Stimulated activated CD4-positive, alpha-beta T cell treated with anti-CD3 and anti-CD28 coated beads, Interleukin-1b, Interleukin-23, amount 100 ng/mL, for 1 hour (primary cell): ENCODE measurements at places on chromosomes 7 and 10.
A peak's percentile ranks its signal among the peaks of the same experiment; 100 is the strongest.

GRCh38 chr10:125559210-125559609 is 123.8 kb downstream of the TEX36 start:
- no peak for DNase-seq

DNA sequence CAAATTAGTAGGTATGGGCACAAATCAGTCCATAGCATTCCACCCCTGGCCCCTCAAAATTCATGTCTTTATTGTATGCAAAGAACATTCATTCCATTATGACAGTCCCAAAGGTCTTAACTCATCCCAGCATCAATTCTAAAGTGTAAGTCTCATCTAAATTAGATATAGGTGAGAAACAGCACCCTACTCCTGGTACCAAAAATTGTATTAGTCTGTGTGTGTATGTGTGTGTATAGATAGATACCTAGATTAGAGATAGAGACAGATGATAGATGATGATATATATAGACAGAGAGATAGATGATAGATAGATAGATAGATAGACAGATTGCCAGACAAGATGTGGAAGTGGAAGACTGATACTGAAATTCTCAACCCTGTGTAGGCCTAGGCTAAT is 109.9 kb downstream of the IQUB start:
- no peak for DNase-seq

DNA sequence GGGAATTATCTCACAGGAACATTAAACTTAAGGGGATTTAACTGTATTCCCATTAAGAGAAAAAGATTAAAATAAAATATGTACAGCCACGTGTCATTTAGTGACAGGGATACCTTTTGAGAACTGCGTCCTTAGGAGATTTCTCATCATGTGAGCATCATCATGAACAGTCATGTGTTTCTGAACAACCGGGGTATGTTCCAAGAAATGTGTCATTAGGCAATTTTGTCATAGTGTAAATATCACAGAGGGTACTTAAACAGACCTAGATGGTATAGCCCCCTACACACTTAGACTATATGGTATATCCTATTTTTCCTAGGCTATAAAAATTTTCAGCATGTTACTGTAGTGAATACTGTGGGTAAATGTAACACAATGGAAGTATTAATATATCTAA is 840.3 kb downstream of the CNTNAP2 start:
- no peak for DNase-seq

GRCh38 chr7:41448104-41448503 is 254.8 kb downstream of the INHBA start:
- DNase-seq, result no peak

DNA sequence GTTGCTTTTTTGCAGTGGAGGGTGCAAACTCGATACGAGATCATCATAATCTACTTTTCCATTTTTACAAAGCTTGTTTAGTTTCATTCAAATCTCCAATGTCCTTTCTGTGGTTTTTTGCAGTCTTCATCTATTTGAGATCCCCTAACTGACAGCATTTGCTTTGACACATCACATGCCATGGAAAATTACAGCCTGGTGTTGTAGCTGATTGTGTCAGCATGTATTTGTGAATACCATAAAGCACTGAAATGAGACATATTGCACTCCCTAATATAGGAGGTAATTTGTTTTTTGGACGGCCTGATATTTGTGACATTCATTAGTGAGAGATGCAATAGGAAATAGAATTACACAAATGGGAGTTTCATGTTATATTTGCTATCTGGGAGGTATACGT is 620.8 kb downstream of the KCNMA1 start:
- no peak for DNase-seq

- DNase-seq, result no peak
These were observed 35.6 kb downstream of the VIPR2 start for GRCh38 chr7:159108941-159109652.

DNA sequence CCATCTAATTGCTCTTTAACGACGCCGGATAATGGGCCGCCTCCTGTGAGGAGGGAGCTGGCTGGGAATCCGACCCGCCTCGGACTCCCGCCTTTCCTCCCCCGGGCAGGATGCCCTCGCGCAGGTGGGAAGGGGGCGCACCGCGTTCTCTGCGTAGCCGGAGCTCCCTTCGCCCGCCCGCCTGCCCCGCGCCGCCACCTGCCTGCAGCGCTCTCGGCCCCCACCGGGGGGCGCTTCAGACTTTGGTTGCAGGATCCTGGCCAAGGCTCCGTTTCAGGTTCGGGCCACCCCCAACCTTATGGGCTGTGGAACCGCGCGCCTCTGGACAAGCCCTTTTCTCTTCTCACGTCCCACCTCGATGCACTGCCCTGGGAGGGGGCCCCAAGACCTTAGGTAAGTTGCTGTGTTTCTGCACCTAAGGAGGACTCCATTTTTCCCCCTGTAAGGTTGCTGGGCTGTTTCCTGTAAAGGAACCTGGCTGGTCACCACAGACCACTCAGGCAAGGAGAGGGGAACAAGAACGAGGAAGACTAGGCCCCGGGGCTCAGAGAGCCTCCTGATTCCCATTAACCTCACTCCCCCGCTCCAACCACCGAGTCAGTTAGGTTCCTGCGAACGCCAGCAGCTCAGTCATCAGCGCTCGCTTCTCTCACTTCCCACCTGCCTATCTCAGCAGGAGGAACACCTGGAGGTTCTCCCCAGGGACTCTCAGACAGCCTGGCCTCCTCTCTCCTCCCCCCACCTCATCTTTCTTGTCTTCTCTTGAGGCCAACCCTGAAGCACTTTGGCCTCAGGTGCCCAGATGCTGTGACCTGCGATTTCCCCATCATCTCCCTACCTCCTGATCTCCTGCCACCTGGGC is 11.3 kb upstream of the KAZALD1 start:
- DNase-seq, result peak; percentile 75

DNA sequence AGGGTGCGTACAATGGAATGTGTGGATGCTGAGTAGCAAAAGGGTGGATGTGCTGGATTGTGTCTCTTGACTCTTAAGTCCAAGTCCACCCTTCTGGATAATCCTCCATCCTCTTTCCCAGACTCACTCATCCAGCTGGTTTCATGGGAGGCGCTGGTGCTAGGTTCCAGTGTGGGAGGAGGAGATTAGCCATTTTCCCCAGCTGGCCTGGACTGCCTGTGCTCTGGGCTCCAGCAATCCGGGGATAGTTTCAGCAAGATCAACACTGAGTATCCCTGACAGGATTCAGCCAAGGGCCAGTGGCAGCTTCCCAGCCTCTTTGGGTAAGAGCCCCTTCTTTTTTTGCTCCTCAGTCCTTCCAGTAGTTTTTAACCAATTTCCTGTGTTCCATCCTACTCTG is 21.6 kb upstream of the TRIL start:
- DNase-seq, result no peak

GRCh38 chr7:73768641-73769480 is 1.2 kb downstream of the CLDN3 start:
- DNase-seq, result no peak

DNA sequence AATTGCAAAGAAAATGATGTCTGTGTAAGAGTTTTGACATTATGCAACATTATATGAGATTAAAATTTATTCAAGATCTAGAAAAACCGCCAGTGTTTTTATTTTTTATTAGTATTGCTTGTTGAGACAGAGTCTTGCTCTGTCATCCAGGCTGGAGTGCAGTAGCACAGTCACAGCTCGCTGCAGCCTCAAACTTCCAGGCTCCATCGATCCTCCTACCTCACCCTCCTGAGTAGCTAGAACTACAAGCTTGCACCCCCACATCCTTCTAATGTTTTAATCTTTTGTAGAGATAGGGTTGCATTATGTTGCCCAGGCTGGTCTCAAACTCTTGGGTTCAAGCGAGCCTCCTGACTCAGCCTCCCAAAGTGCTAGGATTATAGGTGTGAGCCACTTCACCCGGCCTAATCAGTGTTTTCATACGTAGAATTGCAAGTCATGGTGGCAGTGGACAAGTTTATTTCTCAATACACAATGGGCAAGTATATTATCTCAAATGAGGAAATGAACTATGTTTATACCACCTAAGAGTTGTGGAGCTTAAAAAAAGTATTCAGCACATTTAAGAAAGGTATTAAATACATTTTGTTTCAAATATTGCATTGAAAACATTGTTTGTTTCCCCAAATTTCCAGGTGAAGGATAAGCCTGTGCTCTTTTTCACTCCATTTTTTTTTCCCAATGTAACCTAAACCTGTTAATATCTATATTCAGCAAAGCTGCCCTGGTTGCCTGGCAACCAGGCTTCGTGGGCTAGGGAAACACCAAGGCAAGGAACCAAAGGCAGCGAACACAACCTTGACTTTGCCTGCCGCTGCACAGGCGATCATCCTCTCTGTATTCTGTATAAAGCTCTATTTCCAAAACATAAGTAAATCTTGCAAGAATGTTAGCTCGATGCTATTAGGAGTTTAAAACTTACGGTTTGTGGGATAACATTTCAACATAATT is 163.9 kb downstream of the CACNB2 start:
- DNase-seq, result no peak

- DNase-seq, result no peak
These were observed 8.3 kb downstream of the NEBL start for GRCh38 chr10:20888620-20889330.
